ENCODE measurements at places on chromosomes 6 and 20.

DNA sequence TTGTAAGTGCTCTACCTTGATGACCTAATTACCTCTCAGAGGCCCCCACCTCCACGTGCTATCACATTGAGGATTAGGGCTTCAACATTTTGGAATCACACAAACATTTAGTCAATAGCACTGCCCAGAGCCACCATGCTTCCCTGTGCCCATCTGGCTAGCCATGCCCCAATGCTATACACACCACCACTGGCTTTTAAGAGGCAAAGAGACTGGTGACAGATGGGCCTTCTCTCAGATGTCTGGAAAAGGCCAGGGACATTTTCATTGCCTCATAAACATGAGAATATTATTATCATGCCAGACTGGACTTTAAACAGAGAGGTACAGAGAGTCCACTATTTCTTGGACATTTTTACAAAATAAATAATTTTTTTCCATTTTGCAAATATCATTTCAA is 29.8 kb downstream of the TRMT6 start:
- no peak for DNase-seq

- no peak for DNase-seq
Measured at GRCh38 chr6:142530566-142530965, 228.8 kb downstream of the ADGRG6 start.

DNA sequence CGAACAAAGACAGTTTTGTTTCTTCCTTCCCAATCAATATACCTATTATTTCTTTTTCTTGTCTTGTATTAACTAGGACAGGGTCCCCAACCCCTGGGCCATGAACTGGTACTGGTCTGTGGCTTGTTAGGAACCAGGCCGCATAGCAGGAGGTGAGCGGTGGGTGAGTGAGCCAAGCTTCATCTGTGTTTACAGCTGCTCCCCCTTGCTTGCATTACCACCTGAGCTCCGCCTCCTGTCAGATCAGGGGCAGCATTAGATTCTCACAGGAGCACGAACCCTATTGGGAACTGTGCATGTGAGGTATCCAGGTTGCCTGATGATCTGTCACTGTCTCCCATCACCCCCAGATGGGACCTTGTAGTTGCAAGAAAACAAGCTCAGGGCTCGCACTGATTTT is 151.9 kb downstream of the CDKAL1 start:
- DNase-seq: no peak

GRCh38 chr6:152356016-152356415 is 281.1 kb downstream of the SYNE1 start:
- DNase-seq: no peak

GRCh38 chr6:47278545-47278944 is 31.2 kb downstream of the TNFRSF21 start:
- DNase-seq: no peak

DNA sequence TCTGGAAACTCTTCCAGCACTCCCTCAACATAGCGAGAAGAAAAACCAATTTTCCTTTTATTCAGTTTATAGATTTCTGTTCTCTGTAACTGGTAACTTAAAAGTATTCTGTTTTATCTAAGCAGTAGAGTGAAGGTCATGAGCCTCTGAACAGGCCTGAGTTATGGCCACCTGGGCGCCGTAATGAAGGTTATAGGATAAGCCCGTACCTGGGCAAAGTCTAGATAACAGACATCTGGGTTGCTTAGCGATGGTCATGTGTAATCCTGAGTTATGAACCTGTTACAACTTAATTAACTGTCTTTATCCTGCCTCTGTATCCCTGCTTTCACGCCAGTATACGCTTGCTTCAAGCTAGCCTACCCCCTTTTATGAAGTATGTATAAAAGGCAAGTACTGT is 13.0 kb upstream of the FAM217A start:
- DNase-seq: no peak
